ENCODE measurements at places on chromosomes 12 and 14. TPM values are rescaled to one million over a fixed set of nuclear protein-coding genes. Genes with fewer than 3 reads are reported as not detected.

GRCh38 chr12:122753319-122753650, 661 bp downstream of the DENR start:
- no peak for DNase-seq

GRCh38 chr12:77076886-77077285, 11.5 kb upstream of the E2F7 start:
- DNase-seq = no peak

DNA sequence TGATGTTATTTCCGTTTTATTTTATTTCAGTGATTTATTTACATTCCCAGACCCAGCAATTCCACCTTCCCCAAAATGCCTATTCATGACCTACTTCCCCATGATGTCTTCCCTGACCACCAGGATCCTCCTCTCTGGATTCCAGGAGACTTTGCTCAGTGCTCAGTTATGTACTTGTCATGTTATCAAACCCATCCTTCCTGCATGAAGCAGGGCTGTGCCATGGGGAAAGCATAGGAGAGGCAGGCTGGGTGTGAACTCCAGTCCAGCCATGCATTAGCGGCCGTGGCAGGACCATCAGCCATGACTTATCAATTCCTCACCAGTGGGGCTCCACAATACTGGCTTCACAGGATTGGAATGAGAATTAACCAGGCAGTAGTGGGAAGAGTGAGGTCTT, 57.8 kb downstream of the B4GALNT3 start:
- no peak for DNase-seq

GRCh38 chr12:32302218-32303173, 96.9 kb upstream of the FGD4 start:
- no peak for DNase-seq

DNA sequence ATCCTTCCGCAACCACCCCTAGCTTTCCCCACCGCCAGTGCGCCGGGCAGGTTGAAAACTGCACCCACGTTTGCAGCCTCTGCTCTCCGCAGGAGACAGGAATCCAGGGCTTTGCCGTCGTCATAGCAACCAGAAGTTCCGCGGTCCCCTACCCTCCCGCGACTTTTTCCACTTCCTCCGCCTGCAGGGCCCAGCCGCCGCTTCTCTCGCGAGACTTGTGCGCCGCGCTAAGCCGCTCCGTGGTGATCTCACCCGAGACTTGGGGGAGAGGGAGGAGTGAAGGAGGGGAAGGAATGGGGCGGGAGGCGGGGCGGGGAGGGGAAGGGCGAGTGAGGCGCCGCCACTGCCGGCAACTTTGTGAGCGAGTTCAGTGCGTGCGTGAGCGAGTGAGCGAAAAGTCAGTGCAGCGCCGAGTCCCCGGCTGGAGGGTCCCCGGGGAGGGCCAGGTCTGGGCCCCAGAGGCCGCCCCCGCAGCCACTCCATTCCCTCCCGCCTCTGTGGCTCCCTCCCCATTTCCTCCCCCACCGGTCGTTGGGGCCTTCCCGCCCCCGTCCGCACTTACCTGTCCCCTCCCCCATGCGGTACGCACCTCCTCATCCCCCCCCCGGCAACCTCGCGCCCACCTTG, 413.0 kb downstream of the PCNX1 start:
- peak; percentile 99 for DNase-seq

DNA sequence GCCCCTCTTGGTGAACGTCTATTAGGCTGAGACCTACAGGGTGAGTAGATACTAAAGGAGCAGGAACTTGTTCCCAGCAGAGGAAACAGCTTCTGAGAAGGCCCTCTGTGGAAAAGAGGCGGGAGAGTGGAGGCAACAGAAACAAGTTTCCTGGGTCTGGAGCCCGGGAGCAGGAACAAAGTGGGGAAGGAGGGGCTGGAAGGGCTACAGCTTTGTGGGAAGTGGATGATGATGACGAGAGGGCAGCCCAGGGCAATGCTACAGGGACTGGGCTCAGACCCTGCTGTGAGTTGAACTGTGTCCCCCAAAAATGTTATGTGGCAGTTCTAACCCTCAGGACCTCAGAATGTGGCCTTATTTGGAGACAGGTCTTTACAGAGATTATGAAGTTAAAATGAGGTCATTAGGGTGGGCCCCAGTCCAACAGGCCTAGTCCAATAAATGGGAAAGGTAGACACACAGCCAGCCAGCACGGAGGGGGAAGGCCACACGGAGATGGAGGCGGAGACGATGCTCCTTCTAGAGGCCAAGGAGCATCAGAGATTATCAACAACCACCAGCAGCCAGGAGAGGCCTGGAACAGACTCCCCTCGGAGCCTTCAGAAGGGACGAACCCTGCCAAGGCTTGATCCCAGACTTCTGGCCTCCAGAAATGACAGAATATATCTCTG, 14.3 kb downstream of the CAMKK2 start:
- DNase-seq = no peak

- no peak for DNase-seq
Observed at GRCh38 chr14:86404989-86405649, 875.2 kb downstream of the FLRT2 start.

- DNase-seq = no peak
Observed at GRCh38 chr12:43444940-43445564, 107.0 kb downstream of the ADAMTS20 start.

DNA sequence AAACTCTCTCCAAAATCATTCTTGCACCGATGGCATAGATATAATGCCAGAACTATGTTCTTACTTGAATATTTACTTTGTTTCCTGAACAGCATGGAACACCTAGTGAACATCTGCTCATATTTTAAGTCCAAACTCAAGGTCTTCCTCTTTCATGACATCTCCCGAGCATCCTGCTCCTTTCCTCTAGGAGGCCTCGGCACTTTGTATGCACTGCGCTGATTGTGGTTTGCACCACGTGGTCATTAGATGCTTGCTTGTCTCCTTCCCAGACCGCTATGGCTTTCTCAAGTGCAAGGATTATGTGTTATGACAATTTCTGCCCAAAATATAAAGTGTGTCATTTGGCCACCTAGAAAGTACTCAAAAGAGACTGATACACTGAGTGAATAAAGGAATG, 912.0 kb downstream of the GALC start:
- no peak for DNase-seq

- DNase-seq = no peak
Observed at GRCh38 chr12:57631566-57632072, 1.4 kb downstream of the B4GALNT1 start.

GRCh38 chr14:59055439-59056045, 132.9 kb upstream of the DAAM1 start:
- DNase-seq = peak; percentile 54

DNA sequence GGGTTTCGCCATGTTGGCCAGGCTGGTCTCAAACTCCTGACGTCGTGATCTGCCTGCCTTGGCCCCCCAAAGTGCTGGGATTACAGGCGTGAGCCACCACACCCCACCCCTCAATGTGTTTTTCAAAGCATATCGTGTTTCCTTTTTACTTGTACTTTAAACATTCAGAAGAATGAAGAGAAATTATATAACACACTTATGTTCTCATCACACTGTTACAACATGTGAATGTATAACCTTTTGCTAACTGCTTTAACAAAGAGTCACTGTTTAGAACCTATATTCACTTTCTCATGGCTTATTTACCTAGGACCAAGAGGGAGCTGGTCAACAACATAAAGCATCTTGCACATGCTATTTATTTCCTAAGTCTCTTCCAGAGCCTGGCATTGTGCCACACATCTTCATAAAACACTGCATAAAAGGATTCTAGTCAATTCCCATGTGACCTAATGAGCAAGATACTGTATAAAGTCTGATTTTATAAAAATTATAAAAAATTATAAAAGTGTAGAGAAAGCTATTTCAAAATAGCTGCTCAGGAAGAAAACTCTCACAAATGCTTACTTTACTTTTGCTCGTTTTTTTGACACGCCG, 16.0 kb upstream of the ACTR6 start:
- DNase-seq = no peak

Gene COX8C
- 0.89 TPM for polyA plus RNA-seq

Gene HOTAIR
- 7.6 TPM for polyA plus RNA-seq

Gene GRIP1
- 0.89 TPM for polyA plus RNA-seq

Gene IAPP
- not detected for polyA plus RNA-seq

Gene VRTN
- polyA plus RNA-seq = not detected

Gene PRICKLE1
- polyA plus RNA-seq = 29.3 TPM

Gene CRIP1
- 36.2 TPM for polyA plus RNA-seq
